ENCODE measurements at places on chromosomes 7 and 10. TPM values are rescaled to one million over a fixed set of nuclear protein-coding genes. Genes with fewer than 3 reads are reported as not detected.

NPFFR1 gene
- not detected for total RNA-seq

OR9A2 gene
- total RNA-seq, result not detected

PRRT4 gene
- total RNA-seq, result 0.56 TPM

PIP gene
- total RNA-seq, result not detected

MUC3A gene
- not detected for total RNA-seq

HMX2 gene
- not detected for total RNA-seq

ETV1 gene
- total RNA-seq, result 9.0 TPM

CALHM3 gene
- total RNA-seq, result not detected

THAP5 gene
- 13.4 TPM for total RNA-seq

CYP3A4 gene
- total RNA-seq, result not detected

MPP7 gene
- not detected for total RNA-seq

LIPF gene
- not detected for total RNA-seq

SERPINE1 gene
- total RNA-seq, result 408 TPM

FGFR2 gene
- not detected for total RNA-seq

TMEM273 gene
- not detected for total RNA-seq

WASHC2C gene
- total RNA-seq, result 29.8 TPM

COL13A1 gene
- total RNA-seq, result 7.6 TPM

PILRB gene
- 6.1 TPM for total RNA-seq

HOGA1 gene
- not detected for total RNA-seq

C10orf53 gene
- not detected for total RNA-seq

AKR1D1 gene
- not detected for total RNA-seq

PALD1 gene
- total RNA-seq, result 2.8 TPM

GNAT3 gene
- total RNA-seq, result not detected

Measured in cardiac ventricle fibroblast (primary cell).